Fibroblast of gingiva (primary cell): ENCODE measurements at places on chromosomes 2 and 18.
A peak's percentile ranks its signal among the peaks of the same experiment; 100 is the strongest.

- DNase-seq, result peak; percentile 83
Measured at GRCh38 chr2:19540739-19541525, 182.5 kb upstream of the OSR1 start.

DNA sequence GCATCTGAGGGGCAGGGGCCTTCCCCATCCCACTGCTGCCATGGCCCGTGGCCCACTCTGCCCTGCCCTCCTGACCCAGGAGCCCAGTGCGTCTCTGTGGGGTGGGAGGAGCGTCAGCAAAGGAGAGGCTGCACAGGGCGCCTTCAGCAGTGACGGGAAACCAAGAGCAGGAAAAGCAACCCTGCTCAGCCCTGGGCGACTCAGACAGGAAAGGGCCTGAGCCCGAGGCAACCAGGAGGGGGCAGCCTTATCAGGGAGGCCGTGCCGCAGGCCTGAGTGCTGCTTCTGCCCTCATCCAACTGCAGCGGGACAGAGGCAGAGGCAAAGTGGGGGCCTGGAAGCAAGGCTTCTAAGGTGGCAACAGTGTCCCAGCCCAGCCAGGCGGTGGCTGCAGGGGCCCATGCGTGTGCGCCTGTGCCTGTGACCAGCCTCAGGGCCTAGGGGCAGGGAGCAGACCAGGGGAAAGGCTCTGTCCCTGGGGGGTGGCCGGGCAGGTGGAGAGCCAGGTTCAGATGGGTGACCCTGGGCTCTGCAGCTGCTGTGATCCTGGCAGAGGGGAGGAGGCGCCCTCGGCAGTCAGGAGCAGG lies 23.3 kb upstream of the ALPI start:
- no peak for DNase-seq

DNA sequence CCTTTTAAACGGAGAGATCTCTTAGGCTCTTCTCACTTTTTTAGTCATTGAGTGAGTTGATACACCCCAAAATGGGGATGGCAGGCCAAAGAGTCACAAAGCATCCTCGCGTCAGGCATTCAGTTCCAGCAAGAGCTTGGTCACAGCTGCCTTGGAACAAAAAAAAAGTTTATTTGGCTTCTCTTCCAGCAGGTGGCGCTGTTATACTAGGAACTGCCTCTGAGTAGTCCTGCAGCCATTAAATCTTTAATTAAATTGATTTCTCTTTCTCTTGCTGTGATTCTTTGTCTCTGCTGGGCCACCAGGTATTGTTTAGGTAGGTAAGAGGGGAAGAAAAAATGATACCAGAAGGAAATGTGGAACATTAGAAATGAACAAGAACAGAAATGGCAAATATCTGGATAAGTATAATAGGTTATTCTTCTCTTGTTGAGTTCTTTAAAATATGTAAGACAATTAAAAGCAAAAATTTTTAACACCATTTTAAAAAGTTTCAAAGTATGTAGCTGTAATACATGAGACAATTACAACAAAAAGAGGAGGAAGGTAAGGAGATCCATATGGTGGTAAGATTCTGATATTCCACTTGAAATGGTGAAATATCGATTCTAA lies 175.1 kb downstream of the GALNT1 start:
- DNase-seq, result peak; percentile 52

GRCh38 chr2:235105821-235106359 lies 154.1 kb downstream of the SH3BP4 start:
- DNase-seq, result no peak

DNA sequence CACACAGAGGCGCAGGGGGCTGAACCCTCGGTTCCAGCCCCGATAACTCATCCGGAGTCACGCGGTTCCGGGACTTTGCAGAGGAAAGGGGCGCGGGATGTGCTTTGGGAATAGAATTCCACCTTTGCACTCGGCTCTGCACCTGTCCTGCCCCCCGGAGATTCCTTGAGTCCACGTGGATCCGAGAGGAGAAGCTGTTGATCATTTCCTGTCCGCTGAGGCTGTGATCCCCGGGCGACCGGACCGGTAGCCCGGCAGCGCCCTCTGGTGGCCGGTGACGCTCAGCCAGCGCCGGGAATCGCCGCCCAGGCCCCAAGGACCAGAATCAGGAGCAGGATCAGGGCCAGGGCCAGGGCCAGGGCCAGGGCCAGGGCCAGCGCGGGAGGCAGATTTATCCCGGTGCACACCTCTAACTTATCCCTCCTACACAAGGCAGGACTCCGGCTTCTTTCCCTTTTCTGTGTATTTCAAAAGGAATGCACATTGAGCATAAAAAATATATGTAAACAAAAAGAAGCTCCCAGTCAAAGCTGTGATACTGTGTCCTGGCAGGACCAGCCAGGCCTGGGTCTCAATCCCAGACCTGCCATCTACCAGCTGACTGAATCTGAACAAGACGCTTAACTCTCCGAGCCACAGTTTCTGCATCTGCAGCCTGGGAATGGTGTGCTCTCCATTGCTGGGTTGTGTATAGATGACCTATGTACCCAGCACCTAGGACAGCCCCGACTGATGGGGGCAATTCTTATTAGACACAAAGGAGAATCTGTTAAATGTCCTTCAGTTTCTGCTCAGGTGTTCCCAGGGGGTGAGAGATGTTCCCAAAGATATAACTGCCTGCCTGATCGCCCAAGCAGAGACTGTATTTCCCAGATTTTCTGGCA lies 8.5 kb upstream of the SPATA3 start:
- peak; percentile 44 for DNase-seq

DNA sequence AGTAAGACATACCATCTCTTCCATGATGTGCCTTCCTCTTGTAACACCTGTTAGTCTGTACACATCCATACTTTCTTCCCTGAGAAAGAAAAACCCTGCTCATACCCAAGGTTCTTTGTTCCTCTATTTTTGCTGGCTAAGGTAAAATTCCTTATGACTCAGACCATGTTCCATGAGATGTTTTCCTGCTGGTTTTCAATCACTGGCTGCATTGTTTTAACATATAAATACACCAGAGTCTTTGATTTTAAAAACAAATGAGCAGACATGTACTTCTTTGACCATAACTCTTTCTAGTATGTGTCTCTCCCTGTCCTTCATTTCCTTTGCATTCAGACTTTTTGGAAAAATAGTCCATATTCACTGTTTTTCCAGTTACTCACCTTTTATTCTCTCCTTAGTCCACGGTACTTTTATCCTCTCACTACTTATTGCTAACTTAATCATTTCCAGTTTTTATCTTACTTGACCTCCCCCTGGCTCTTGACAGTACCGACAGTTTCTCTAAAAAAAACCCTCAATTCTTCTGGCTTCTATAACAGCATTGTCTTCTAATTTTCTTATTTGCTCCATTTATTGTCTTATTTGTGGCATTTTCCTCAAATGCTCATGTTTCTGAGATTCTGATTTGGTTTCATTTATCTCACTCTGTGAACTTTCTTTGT lies 4.3 kb downstream of the VAPA start:
- DNase-seq, result no peak

DNA sequence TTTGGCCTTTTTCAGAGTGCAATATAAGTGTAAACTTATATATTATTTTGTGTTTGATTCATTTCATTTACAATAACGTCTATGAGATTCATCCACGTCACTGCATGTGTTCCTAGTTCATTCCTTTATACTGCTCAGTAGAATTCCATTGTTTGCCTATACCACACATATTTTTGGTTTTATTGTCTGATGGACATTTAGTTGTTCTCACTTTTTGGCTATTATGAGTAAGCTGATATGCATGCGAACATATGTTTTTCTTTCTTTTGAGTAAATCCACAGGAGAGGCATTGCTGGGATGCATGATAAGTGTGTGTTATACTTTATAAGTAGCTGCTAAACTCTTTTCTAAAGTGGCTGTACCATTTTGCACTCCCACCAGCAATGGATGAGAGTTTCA lies 314.8 kb upstream of the HS6ST1 start:
- DNase-seq, result no peak

GRCh38 chr2:71720283-71720560 lies 266.9 kb downstream of the DYSF start:
- DNase-seq, result peak; percentile 52

DNA sequence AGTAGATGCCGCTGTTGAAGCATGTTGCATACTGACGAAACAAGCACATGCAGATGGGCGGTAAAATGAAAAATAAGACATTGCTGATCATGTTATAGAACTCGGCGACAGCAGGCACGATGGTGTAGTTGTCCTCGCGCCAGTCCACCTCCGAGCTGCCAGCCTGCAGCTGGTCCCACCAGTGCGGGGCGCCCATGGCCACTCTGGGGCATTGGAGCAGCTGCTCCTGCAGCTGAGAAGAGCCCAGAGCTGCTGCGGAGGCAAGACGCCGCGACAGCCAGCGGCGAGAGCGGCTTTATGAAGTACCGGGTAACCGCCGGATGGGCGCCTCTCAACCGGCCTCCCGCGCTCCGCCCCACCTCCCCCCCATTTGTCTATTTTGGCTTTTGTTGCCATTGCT lies 32.6 kb upstream of the ADAM23 start:
- no peak for DNase-seq

DNA sequence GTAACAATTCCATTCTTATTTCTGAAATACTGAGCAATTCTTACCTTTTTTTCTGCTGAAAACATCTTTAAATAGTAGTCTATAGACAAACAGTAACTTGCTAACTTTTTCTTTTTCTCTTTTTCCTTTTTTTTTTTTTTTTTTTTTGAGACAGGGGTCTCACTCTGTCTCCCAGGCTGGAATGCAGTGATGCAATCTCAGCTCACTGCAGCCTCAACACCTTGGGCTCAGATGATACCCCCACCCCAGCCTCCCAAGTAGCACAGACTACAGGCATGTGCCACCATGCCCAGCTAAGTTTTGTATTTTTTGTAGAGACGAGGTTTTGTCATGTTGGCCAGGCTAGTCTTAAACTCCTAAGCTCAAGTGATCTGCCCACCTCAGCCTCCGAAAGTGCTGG lies 42.2 kb downstream of the MFSD6 start:
- DNase-seq, result no peak

GRCh38 chr2:1617425-1618021 lies 126.8 kb downstream of the PXDN start:
- DNase-seq, result no peak

GRCh38 chr18:28791101-28791500 lies 614.2 kb upstream of the CDH2 start:
- DNase-seq, result peak; percentile 64

GRCh38 chr2:226906163-226906693 lies 70.4 kb downstream of the RHBDD1 start:
- no peak for DNase-seq

- no peak for DNase-seq
Measured at GRCh38 chr18:47510831-47511230, 259.4 kb upstream of the SKOR2 start.

- DNase-seq, result peak; percentile 57
Measured at GRCh38 chr18:49376046-49376445, 84.4 kb downstream of the DYM start.

DNA sequence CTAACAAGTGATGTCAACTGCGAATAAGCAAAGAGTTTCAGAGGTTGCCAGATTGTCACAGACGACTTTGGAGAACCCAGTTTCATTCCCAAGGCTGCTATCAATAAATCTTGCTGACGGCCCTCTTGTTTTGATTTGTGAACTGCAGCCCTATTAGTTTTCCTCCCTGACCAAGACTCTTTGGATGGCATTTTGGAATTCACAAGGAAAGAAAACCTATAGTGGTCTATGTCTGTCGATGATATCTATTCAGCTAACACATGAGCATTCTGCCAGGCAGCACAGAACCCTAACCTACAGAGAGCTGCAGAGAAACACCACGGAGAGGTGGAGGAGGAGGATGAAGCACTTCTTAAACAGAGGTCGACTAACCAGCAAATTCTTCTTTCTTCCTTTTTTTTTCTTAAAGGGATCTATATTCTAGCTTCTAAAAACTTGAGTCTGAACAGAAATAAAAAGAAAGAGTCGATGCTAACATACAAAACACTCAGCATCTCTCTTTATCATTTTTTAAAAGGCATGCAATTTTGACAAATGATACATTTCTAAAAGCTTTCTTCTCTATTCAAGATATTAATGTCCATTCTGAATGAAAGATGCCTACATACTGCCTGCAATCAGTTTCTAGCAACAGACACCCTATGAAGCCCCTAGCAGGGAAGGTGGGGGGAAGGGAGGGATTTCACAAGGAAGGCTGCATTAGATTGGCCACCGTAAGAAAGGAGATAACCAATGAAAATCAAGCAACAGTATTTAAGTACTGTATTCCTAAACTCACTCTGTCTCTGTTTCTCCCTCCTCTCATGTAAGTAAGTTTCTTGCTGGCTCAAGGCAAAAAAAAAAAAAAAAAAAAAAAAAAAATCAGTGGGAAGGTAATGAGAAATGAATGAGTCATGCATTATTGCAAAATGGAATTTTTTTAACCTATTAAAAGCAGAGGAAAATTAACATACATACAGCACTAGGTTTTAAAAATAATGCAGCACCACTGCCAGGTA lies 83.0 kb upstream of the CHRNA1 start:
- peak; percentile 94 for DNase-seq
